ENCODE measurements at places on chromosomes 2 and 18. TPM values are rescaled to one million over a fixed set of nuclear protein-coding genes. Genes with fewer than 3 reads are reported as not detected.

The SERPINB2 gene
- 0.81 TPM for total RNA-seq

The KLHL30 gene
- 0.71 TPM for total RNA-seq

The IL36G gene
- not detected for total RNA-seq

The TRIM43B gene
- not detected for total RNA-seq

The SH2D6 gene
- total RNA-seq, result not detected

The SLC16A14 gene
- 0.68 TPM for total RNA-seq

The SLC66A2 gene
- 31.6 TPM for total RNA-seq

GRCh38 chr2:231395188-231396057 lies at the start of gene B3GNT7:
Gene B3GNT7, plus strand, starts transcription at chr2:231395710. Its CDS starts 94 bp downstream, at chr2:231395804.
- H3K4me1 ChIP-seq, result peaks cover 24% of the 10 kb centered on the region
- no peaks in the 10 kb centered on the region for H3K36me3 ChIP-seq
- H3K27me3 ChIP-seq, result peaks cover 40% of the 10 kb centered on the region
- H3K4me3 ChIP-seq, result peak within 1 kb of the TSS; percentile 53
- no peak for DNase-seq

- H3K36me3 ChIP-seq, result no peaks in the 10 kb centered on the region
- H3K27ac ChIP-seq, result no peak overlapping the region
- no peak overlapping the region for H3K4me3 ChIP-seq
- no peak for DNase-seq
- H3K4me1 ChIP-seq, result no peaks in the 10 kb centered on the region
Observed at GRCh38 chr2:126801473-126801872, 97.2 kb upstream of the TEX51 start.

DNA sequence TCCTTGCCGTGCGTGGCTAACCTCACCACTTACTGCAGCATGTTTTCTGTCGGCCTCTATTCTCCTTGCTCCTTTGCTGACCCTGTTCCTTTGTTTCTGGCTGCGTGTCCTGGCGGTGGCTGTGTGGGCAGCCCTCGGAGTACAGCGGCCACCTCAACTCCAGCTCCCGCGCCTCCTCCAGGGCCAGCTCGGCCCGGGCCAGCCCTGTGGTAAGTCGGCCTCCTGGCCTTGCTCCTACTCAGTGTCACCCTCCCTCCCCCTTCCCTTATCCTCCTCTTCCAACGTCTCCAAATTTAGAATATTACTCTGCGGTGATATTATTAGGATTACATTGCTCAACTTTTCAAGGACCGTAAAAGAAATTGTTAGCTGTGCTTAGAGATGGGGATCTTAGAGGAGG lies 59.5 kb upstream of the RBM44 start:
- H3K27me3 ChIP-seq, result no peaks in the 10 kb centered on the region
- H3K27ac ChIP-seq, result peak overlapping the region; percentile 92
- H3K4me1 ChIP-seq, result peaks cover 94% of the 10 kb centered on the region
- DNase-seq, result peak; percentile 87

DNA sequence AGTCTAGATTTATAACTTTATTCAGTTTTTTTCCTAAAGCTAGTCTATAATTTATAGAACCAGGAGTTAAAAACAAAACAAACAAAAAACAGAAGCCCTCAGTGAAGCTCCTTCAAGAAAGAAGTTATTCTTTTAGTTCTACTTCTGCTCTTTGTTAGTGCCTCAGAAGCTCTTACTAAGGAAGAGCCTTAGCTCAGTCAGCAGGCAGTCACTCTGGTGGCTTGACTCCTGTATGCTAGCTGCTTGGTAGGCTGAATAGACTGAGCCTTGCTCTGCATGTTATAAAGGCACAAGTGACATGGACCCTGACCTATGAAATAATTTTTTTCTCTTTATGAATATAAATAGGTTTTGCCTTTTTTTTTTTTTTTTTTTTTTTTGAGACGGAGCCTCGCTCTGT lies 24.8 kb downstream of the NCOA1 start:
- no peaks in the 10 kb centered on the region for H3K4me1 ChIP-seq
- H3K36me3 ChIP-seq, result no peaks in the 10 kb centered on the region
- no peaks in the 10 kb centered on the region for H3K27me3 ChIP-seq
- H3K4me3 ChIP-seq, result no peak overlapping the region

GRCh38 chr18:59232309-59233016 lies 12.5 kb downstream of the GRP start:
- no peaks in the 10 kb centered on the region for H3K36me3 ChIP-seq
- DNase-seq, result no peak
- peaks cover 5% of the 10 kb centered on the region for H3K27me3 ChIP-seq

DNA sequence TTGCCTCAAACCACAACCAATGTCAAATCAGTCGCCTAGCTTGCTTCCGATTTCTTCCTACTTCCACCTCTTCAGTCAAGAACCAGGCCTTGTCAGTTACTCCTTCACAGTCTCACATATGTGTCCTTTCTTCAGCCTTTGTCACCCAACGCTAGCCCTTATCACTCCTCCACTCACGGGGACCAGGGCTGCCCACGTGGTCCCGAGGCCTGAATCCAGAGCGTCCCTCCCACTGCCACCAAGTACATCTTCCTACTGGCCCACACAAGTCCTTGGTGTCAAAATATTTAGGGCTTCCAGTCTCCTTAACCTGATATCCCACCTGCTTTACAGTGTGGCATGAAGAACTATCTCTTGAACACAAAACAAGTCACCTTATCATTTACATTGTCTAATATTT lies 119.1 kb upstream of the SPRED2 start:
- H3K4me1 ChIP-seq, result peaks cover 8% of the 10 kb centered on the region
- no peak overlapping the region for H3K4me3 ChIP-seq
- DNase-seq, result no peak
- H3K27me3 ChIP-seq, result no peaks in the 10 kb centered on the region

GRCh38 chr2:109066501-109066900 lies 62.5 kb upstream of the SH3RF3 start:
- H3K27ac ChIP-seq, result no peak overlapping the region
- DNase-seq, result no peak
- H3K27me3 ChIP-seq, result no peaks in the 10 kb centered on the region
- H3K4me1 ChIP-seq, result no peaks in the 10 kb centered on the region

DNA sequence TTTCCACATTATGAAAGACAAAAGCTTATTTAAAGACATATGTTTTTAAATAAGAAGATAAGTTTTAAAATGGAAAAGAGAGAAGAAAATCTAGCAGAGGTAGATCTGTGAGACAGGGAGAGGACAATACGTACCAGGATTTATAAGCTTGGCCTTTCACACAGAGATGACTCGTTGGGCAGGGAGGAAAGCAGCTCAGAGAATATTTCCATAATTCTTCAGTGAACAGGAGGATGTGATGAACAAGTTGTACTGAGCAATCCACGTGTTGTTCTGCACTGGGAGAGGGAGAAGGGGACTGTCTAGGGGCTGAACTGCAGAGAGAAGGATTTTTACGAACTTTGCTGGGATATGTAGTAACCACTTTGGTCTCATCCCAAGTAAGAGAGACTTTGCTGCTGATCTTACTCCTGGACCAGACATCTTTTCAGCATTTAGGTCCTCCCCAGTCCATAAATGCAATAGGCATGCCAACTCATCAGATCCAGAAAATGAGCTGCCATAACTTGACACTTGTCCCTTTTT lies 162.5 kb upstream of the SETBP1 start:
- H3K36me3 ChIP-seq, result no peaks in the 10 kb centered on the region
- H3K27ac ChIP-seq, result no peak overlapping the region
- H3K4me1 ChIP-seq, result peaks cover 26% of the 10 kb centered on the region
- no peak for DNase-seq

DNA sequence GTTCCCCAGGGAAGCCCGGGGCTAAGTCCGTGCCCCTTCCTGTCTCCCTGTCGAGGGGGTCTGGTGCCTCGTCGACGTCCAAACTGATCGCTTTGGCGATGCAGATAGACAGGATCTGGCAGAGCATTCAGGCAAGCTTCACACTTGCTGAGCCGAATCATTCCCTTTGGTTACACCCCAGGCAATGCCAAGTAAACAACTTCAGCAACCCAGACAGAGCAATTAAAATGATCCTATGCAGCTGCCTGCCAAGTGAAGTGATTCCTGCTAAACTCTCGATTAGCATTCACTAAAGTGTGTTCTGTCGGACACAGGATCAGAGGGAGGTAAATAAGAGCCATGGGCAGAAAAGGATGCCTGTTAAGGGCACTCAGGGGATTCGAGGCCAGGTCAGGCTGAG lies 108.2 kb upstream of the RAB12 start:
- H3K4me3 ChIP-seq, result no peak overlapping the region
- H3K27me3 ChIP-seq, result no peaks in the 10 kb centered on the region
- no peaks in the 10 kb centered on the region for H3K36me3 ChIP-seq
- H3K4me1 ChIP-seq, result peaks cover 23% of the 10 kb centered on the region

DNA sequence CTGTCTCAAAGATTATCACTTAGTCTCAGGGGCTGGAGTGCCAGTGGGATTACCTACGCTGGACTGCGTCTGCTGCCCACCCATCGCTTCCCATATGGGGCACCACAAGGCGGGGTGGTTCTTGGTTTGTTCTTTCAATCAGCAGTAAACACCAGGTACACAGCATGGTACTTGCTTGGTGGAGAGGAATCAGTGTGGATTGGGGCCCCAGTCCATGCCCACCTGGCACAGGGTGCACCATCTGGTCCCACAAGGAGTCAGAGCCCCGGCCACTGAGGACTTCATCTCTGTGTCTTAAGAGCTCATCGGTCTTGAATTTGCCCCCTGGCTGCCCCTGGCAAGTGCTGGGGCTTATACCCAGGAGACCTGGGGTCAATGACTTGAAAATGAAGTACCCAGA lies 96.2 kb downstream of the GLI2 start:
- DNase-seq, result peak; percentile 62
- H3K27ac ChIP-seq, result no peak overlapping the region
- no peaks in the 10 kb centered on the region for H3K36me3 ChIP-seq
- peaks cover 19% of the 10 kb centered on the region for H3K4me1 ChIP-seq
